Central memory CD4-positive, alpha-beta T cell (primary cell): ENCODE measurements at places on chromosomes 2 and 18.
A peak's percentile ranks its signal among the peaks of the same experiment; 100 is the strongest.

GRCh38 chr2:210421916-210422315 is 54.6 kb downstream of the LANCL1 start:
- no peak for DNase-seq

GRCh38 chr2:75403991-75404428 is 156.7 kb downstream of the EVA1A start:
- peak; percentile 27 for DNase-seq

DNA sequence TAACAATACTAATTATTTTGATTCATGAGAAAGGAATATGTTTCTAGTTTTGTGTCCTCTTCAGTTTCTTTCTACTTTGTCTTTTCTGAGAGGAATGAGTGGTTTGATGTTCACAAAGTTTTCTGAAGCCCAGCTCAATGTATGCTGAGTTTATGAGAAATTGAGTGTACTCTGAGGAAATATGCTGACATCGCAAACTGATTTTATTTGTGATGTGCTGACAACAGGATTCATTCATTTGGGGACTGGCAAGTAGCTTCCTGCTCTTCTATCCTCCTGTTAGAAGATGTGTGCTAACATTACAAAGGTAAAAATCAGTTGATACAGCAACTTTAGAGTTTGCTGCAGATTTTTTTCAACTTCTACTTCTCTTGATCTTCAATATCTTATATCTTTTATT is 403.2 kb upstream of the CDH19 start:
- no peak for DNase-seq

GRCh38 chr2:8636721-8637636 is 44.9 kb upstream of the ID2 start:
- no peak for DNase-seq

GRCh38 chr18:13363359-13363758 is 144.8 kb downstream of the LDLRAD4 start:
- no peak for DNase-seq

- no peak for DNase-seq
Measured at GRCh38 chr18:35491700-35492077, 6.1 kb downstream of the INO80C start.

GRCh38 chr18:66124394-66124793 is 373.6 kb downstream of the CDH7 start:
- no peak for DNase-seq

GRCh38 chr2:94622113-94622618 is 249.1 kb upstream of the TEKT4 start:
- no peak for DNase-seq

DNA sequence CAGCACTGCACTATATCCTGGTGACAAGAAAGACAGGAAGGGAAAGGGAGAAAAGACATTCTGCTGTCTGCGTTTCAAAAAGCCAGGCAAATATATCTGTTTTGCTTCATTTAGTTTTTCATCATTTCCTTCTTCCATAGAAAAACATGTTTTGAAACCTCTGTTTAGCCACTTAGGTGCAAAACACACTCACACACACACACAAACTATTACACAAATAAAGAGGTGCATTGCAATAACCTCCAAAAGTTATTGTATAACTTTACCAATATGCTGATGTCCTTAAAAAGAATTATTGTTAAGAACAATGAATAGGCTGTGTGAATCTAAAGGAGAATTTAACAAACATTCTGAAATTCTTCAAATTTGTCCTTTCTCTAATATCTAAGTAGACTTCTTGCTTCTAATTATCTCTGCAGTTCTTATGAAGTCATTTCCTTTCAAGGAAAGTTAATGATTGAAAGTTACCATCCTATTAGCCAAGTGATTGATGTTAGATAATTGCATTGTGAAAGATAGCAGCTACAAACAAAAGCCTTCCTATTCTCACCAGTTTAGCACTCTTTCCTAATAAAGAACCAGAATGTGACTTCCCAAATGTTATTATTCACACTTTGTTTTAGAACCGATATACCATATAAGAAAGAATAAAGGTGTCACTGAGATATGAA is 516.7 kb downstream of the KCNJ3 start:
- DNase-seq, result no peak

DNA sequence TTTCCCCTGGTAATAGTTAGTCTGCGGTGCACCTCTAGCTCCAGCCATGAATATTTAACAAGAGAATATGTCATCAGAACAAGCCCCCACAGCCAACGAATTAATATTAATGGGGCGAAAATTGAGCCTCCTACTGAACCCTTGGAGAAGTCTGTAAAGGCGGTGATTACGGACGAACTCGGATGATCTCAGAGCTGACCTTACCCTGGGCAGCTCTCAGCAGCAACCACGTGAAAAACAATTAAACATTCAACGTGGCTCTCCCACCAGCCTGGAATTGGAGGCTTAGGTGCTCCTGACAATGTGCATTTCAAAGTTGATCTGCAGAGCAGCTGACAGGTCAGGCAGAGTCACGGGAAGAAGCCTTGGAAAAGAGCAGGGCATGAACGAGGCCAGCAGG is 407.6 kb upstream of the MYT1L start:
- no peak for DNase-seq

DNA sequence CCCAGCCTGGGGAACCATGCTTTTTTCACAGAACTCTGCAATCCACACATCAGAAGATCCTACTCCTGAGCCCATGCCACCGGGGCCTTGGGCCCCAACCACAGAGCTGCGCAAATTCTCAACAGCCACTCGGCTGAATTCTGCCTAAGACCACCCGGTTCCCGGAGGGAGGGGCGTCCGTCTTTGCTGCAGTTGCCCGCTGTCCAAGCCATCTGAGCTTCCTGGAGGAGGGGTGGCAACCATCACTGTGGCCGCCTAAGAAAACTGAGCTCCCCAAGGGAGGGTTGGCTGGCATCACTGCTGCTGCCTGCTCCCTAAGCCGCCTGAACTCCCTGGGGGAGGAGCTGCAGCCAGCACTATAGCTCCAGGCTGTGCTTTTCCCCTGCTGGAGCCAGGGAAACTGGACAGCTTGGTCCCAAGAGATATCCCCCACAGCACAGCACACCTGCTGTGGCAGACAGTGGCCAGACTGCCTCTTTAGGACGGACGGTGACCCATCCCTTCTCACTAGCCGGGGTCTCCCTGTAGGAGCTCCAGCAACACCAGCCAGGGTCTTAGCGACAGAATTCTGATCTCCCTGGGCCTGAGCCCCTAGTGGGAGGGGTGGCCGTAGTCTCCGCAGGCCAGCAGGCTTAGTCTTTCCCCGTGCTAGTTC is 1411.6 kb upstream of the CDH2 start:
- no peak for DNase-seq

DNA sequence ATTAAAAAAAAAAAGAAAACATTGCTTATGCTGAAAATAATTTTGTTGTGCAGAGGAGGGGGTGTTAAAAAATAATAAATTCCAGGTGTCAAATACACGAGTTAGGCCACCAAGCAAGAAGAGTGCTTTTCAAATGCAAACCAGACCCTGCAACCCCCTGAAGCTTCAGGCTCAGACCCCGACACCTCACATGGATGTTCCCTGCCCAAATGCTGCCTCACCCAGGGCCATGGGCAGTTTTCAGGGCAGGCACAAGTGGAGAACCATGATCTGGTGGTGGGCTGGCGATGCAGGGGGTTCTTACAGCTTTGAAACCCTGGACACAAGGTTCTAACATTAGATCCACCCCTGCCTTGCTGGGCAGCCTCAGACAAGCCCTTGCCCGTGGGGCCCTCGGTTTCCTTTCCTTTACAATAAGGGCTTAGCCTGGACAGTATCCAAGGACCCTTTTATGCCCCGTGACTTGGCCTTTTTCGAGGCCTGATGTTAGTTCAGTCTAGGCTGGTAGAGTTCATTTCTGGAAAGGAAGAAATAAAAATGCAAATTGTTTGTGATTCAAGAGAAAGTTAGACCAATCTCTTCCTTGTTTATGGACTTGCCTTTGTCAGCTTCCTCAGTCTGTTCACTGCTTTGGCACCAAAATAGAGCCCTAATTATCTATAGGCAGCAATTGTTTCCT is 168.7 kb downstream of the DDX1 start:
- DNase-seq, result no peak

DNA sequence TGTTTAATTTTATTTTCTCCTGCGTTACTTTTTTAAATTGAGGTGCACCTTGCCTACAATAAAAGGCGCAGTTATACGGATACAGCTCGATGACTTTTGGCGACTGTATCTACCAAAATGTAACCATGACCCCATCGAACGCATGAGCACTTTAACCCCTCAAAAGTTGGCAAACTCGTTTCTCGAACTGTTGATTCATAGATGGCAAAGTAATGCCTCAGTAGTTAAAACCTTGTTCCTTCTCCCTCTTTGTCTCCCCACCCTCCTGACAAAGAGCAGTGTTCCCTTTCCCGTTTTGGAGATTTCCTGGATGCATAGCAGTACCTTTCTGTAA is 577 bp downstream of the MOGAT1 start:
- no peak for DNase-seq

DNA sequence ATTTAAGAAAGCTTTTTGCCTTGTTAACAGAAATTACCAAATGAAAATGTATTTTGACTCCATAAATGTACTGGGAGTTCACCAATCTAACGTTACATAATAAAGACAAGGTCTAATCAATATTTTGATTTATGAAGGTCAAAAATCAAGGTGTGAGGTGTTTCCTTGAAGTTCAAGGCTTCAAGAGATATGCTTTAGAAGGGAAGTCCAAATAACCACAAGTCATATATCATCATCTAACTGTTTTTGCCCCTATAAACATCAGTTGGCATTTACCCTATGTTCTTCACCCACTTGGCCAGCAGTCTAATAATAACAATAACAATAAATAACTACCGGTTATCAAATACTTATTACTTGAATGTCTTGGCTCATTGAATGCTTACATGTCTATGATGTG is 196.1 kb upstream of the ID2 start:
- DNase-seq, result no peak

GRCh38 chr2:144412709-144413108 is 107.2 kb downstream of the ZEB2 start:
- DNase-seq, result no peak

GRCh38 chr2:188114014-188114413 is 177.7 kb upstream of the GULP1 start:
- no peak for DNase-seq

GRCh38 chr2:33180915-33181314 is 234.2 kb downstream of the LTBP1 start:
- no peak for DNase-seq

GRCh38 chr2:217667035-217667434 is 335.8 kb downstream of the TNS1 start:
- DNase-seq, result no peak

DNA sequence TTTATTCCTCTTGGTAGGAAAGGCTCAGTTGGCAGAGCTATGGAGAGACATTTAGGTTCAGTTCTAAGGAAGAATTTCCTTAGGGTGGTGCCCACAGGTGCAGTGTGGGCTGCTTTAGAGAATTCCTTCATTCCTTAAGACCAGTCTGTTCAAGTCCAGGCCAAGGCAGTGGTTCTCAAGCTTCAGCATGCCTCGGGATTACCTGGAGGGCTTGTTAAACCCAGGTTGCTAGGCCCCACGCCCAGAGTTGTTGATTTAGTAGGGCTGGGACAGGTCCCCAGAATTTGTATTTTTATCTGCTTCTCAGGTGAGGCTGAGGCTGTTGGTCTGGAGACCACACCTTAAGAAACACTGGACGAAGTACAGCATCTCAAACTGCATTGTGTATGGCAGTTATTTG is 68.9 kb downstream of the CERS6 start:
- DNase-seq, result no peak

DNA sequence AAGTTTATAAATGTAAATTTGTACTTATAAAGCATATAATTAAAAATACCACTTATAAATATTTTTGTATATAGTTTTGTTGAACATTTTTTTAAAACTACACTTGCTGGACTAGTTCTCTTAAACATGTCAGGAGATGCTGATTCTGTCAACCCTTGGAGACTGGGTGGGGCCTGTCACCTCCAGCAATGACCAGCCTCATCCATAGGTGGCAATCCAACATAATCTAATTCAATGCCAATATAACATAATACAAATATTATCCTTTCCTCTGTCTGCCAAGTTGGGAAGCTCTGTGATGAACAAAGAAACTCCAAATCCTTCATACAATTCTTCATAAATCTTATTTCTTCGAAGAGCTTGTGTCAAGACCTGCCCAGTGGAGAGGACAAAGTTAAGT is 140.4 kb downstream of the RBMS1 start:
- DNase-seq, result peak; percentile 25

DNA sequence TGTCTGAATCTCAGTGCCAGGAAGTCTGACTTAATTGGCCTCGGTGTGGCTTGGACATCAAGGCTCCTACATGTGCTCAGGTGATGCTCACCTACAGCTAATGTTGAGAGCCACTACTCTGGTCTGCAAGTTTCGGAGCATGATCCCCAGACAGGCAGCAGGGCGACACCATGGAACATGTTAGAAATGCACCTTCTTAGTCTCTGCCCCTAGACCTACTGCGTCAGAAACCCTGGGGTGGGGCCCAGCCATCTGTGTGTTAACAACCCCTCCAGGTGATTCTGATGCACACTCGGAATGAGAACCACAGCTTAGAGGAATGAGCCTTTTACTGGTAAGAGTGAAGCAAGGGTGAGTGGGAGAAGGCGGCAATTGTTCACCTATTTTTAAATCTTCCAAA is 86.9 kb upstream of the NABP1 start:
- no peak for DNase-seq

DNA sequence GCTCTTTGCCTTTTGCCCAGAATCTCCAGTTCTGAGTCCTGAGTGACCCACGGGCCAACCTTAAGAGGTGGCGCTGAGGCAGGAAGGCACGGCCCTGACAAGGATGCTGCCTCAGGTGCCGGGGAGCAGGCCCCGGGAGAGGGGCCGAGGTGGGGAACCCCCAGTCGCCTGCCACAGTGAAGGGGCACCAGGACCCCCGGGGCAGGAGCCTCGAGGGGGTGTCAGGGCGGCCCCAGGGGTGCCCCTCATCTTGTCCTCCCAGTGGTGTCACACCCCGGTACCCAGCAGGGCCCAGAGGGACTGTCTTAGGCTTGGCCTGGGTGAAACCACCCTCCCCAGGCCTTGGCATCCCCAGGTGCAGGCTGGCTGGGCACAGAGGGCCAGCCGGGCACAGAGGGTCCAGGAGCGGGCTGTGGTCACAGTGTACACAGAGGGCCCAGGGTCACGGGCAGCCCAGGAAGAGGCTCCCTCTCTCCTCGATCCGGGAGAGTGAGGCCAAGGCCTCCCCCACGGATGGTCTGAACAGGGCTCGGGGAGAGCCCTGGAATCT is 1.0 kb downstream of the PDCD1 start:
- no peak for DNase-seq

GRCh38 chr2:12074126-12074844 is 327.9 kb downstream of the LPIN1 start:
- no peak for DNase-seq

DNA sequence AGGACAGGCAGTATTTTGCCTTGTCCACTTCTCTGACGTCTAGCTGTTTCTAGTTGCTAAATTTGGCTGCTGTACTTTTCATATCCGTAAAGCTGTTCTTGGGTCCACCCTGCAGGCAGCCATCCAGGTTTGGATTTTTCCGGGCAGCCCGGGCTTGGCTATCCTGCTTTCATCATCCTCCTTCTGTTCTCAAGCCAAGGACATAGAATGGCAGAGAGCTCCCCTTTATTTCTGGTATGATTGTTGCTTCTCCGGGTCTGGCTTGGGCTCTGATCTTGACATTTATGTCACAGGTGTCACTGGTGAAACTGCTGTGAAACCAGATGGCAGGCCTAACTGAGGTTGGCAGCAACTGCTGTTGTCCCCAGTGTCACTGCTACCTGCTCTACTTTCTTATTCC is 35.5 kb downstream of the SCN2A start:
- DNase-seq, result no peak
